Activated T-cell treated with anti-CD3 and anti-CD28 coated beads, Interleukin-2, amount 50 U/mL, for 72 hours (primary cell): ENCODE measurements at places on chromosomes 11 and 22.

- peak; percentile 21 for DNase-seq
These were observed 607 bp upstream of the ZNF70 start for GRCh38 chr22:23751441-23751996.

- DNase-seq: no peak
These were observed 330.0 kb downstream of the DDX10 start for GRCh38 chr11:108994887-108995286.

DNA sequence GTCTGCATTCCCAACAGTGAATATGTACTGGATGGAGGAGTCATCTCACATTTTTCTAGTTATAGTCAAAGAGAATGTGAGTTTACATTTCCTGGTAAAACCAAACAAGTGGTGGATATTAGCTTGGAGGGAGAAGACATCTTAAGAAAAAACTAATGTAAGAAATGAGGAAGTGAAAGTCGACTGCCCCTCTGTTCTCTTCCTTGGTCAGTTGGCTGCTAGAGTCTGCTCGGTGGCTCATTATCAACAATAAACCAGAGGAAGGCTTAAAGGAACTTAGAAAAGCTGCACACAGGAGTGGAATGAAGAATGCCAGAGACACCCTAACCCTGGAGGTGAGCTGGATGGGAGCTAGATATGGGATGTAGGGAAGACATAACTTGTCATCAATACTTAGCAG lies 5.8 kb downstream of the SLC22A9 start:
- no peak for DNase-seq

- DNase-seq: no peak
These were observed 7.8 kb downstream of the SLCO2B1 start for GRCh38 chr11:75158696-75159150.

DNA sequence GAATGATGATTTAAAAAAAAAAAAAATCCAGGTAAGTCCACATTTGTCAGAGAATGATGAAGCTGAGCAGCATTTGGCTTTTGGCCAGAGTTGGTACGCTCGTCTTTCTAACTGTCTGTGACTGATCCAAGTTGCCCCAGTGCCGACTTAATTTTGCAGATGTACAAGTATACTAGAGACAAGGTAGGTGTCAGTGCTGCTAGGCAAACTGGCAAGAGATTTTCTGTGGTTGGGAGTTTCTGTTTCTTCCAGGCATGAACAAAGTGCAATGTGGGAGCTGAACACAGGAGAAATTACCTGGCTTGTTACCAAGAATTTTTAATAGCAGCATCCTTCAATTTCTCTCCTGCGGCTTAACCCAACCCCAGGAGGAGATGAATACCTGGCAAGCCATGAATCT lies 307.7 kb downstream of the BUD13 start:
- no peak for DNase-seq

GRCh38 chr11:44110231-44110679 lies 14.8 kb downstream of the EXT2 start:
- peak; percentile 61 for DNase-seq

DNA sequence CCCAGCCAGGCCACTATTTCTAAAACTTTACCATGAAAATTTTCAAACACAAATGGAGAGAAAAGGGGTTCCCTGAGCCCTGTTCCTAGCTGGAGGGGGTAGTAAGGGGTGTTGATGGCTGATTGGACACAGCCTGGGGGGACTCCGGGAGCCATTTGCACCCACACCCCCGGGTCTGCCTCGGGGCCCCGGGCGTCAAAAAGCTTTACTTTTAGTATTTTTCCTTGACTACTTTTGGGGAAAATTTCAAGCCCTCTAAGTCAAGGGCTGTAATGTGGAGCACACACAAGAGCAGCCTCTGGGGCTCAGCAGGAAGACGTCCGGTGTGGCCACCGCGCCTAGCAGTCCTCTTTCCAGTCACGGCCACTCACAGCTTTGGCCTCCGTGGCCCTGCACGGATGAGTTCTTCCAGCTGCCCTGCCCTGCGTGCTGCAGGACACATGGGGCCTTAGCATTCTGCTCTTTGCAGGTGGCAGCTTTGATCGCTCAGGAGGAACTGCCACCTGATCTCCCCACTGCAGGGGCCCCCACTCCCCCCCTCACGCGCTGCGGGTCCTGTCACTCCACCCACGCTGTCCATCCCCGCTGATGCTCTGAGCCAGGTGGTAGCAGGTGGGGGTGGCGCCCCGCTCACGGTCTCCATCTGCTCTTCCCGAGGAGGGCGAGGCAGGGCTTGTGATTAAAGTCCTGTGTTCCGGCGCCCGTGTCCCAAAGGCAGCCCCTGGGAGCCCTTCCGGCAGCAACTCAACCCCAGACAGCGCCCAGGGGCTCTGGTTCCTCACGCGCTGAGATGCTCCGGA lies 14.4 kb downstream of the RNH1 start:
- no peak for DNase-seq

DNA sequence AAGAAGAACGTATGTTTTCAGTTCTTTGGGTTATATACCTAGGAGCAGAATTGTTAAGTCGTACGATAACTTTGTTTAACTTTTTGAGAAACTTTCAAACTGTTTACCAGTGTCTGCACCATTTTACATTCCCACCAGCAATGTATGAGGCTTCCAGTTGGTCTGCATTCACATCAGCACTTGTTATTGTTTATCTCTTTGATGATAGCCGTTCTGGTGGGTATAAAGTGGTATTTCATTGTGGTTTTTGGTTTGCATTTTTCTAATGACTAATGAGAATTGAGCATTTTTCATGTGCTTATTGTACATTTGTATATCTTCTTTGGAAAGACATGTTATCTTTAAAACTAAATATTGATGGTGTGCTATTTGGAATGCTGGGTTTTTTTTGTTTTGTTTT lies 59.8 kb downstream of the KDM2A start:
- no peak for DNase-seq

GRCh38 chr22:38782402-38783094 lies 11.4 kb downstream of the DNAL4 start:
- DNase-seq: no peak

DNA sequence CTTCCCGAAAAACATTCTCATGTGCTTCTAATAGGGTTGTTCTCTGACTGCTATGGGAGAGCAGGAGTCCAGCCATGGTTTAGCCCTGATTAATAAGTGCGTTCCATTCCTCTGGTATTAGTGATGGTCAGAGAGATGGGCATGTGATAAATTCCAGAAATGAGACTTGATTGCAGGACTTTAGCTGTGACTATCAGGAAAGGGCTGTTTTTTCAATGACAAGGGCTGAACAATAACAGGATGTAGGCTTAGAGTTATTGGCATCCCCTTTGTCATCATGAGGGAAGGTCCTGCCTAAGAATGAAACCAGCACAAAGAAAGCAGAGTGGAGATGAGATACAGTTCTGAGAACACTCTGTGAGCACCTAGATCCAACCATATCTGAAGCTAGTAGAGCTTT lies 494.6 kb downstream of the MIAT start:
- no peak for DNase-seq

GRCh38 chr11:34959770-34960169 lies 43.4 kb downstream of the PDHX start:
- DNase-seq: no peak

- peak; percentile 92 for DNase-seq
These were observed at the start of gene MALAT1 for GRCh38 chr11:65498977-65499712. MALAT1 (plus strand) TSS chr11:65499045.

DNA sequence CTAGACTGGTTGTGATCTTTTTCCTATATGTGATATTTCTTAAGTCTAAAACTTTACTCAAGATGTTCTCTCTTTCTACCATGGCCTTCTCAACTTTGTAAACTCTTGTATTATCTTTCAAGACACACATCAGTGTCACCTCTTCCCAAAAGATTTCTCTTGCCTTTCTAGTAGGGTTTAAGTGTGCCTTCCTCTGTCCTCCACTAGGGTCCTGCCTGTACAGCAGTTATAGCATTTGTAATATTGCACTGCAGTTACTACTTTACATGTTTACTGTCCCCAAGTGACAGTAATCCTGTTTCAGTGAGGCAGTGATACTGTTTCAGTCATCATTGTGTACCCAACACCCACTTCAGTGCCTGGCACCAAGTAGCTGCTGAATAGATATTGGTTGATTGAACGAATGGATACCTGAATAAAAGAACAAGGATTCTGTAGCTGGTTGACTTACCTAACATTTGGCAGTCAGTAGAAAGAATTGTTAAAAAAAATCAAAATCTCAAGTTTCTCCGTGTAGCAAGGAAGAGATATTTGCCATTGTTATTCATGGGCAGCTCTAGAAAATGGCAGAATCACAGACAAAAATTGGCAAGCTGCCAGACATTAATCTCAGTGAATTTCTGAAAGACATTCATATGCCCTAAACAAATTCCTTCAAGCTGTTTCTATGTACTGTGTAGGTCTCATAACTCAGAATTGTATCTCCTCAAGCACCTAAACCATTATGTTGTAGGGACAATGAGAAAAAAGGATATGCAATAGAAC lies 79.4 kb downstream of the RBMXL2 start:
- DNase-seq: no peak

- peak; percentile 20 for DNase-seq
These were observed 720 bp downstream of the UFD1 start for GRCh38 chr22:19478045-19478900.

DNA sequence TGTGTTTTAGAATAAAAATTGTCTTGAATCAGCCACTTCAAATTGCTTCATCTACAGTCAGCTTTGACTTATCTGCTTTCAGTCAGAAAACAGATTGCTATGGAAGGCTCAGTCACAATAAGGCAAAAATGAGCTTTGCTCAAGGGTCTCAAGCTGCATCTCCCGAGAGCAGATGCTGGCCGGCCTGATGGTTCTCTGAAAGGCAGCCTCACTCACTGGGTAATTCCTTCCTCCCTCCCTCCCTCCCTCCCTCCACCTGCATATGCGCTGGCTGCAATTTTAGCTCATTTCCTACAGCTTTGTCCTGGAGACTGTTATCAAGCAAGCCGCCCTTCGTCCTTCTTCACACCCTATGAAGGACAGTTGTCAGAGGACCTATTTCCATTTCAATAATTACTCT lies 1.6 kb upstream of the IZUMO1R start:
- no peak for DNase-seq

DNA sequence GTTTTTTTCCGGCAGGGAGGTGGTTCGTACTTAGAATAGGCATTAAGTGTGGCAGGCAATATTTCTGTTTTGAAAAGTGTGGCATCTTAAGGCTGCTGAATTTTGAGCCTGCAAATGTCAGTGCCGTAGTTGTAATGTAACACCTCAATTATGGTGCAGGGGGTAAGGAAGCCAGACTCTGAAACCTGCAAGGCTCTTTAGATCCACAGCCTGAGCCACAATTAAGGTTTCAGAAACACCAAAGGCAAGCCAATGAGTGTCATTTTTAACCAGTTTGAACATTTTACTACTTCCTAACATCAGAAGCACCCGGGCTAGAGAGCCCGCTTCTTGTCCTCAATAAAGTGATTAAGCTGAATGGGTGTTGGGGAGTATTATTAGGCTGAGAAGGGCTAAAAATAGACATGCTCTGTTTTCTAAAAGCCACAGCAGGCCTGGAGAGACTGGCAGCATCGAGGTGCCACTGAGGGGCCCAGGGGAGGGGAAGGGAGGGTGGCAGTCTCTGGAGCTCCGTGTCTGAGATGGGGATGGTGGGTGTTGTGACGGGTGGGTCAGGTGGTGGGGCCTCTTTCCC lies 113.4 kb downstream of the ZBTB16 start:
- DNase-seq: no peak

GRCh38 chr22:50471197-50471847 lies 3.5 kb downstream of the SBF1 start:
- no peak for DNase-seq

GRCh38 chr11:94721565-94722292 lies 46.4 kb upstream of the AMOTL1 start:
- no peak for DNase-seq

DNA sequence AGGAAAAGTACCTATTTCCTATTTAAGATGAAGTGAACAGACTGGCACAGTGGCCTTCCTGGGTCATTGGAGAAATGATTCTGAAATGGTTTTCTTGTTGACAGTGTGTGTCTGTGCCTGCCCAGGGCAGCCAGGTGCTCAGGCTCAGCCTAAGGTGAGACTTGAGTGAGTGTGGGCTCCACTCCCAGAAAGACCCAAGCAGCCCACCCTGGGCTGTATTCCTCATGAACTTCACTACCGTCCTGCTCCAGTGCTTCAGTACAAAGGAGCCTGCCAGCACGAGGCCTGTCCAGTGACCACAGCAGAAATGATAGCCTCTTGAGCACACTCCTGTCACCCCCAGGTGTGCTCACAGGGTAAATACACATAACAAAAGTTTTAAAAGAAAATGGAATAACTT lies 49.5 kb downstream of the GAB4 start:
- DNase-seq: no peak

- DNase-seq: no peak
These were observed 44.9 kb downstream of the OSBPL5 start for GRCh38 chr11:3120071-3120792.

GRCh38 chr11:42161886-42162285 lies 702.4 kb upstream of the LRRC4C start:
- DNase-seq: no peak

- no peak for DNase-seq
These were observed 87.4 kb upstream of the DRD2 start for GRCh38 chr11:113562576-113562975.

DNA sequence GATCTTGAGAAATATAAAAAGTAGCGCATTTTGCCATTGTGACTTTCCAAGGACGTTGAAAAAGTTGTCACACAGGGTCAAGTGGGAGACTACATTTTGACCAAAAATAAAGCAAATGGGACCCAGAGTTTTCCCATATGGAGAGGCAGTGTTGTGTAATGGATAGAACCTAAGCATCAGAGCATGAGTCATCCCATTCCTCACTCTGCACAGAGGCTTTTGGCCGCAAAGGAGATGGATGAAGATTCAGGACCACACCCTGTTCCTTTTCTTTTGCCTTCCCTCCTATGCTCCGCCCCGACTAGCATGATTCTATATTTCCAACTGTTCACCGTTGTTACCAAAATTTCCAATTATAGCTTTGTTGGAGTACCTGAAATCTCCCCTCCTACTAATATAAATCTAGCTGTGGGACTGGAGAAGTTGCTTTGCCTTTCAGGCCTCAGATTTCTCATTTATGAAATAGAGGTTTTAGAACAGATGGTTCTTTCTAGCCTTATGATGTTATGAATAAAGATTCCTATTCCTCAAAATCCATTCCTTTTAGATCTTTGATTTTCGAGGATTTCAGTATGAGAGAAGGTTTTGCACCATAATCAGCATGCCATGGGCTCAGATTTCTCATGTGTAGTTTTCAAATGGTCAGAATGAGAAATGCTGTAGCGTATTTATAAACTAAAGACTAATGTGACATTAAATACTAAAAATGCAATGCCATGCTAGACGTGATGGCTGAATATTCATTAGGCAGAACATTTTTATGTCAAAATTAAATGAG lies 921.9 kb upstream of the TENM4 start:
- DNase-seq: no peak
